ACHN (cell line): ENCODE measurements at places on chromosomes 3 and 15.
A peak's percentile ranks its signal among the peaks of the same experiment; 100 is the strongest.

DNA sequence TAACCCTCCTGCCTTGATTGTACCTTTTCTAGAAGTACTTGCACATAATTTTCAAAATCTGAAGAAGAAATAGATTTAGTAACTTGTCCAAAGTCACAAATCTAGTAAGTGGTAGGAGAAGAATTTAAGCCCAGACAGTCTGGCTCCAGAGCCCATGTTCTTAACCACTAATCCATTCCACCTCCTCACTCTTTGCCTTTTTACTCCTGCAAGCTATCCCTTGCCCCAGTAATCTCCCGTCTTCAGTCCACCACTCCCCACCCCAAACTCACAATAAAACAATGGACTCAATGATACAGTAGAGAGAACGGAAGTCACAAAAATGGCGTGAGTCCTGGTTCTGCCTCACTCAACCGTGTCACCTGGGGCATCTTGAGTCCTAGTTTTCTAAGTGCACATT, 48.7 kb downstream of the SETMAR start:
- DNase-seq = no peak

GRCh38 chr3:174035328-174035886, 637.9 kb downstream of the NLGN1 start:
- no peak for DNase-seq

GRCh38 chr3:22960105-22960984, 242.8 kb upstream of the UBE2E2 start:
- DNase-seq = peak; percentile 42

DNA sequence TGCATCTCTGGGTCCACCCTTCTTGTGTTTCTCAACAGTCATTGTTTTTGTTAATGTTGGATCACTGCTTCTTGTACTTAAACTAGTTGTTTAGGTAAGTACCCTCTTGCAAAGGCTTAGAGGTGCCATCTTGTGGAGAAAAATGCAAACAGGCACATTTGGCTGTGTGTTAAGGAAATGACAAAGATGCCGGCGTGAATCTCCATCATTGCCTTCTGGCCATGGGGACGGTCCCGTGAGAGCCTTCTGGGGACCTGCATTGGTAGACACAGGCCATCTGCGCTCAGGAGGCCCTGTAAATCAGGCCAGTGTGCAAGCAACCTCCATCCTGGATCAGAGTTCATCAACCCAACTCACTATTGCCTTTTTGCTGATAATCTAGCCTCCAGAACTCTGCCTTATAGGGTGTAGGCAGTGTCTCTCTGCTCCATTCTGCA, 158.6 kb upstream of the NR2E3 start:
- DNase-seq = peak; percentile 59

DNA sequence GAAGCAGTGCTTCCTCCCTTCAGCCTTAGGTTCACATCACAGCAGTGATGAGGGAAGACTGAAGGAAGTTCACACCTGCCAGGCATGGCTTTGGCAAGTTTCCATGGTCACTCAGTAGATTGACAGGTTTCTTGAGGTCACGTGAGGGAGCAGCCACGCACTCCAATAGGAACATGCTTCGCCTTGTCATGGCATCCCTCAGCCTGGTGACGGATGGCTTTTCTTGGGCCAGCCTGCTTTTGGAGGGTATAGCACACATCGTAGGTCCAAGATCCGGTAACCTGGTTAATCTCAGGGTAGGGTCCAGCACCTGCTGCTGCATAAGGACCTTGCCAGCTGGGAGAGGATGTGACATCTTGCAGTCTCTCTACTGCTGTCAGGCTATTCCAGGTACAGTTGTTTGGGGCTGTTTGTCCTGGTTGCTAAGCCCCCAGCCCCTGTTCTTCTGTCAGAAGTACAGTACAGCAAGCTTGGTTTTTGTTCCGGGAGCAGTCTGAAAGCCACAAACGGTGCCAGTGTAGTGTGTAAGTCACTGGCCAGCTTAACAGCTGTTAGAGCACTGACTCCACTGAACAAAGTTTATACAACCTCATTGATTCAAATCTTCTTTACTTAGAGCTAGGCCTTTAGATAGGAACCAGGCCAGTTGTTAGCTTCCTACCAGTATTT, 42.3 kb downstream of the PSMD6 start:
- no peak for DNase-seq

GRCh38 chr15:79340315-79340602, 29.3 kb downstream of the TMED3 start:
- no peak for DNase-seq

DNA sequence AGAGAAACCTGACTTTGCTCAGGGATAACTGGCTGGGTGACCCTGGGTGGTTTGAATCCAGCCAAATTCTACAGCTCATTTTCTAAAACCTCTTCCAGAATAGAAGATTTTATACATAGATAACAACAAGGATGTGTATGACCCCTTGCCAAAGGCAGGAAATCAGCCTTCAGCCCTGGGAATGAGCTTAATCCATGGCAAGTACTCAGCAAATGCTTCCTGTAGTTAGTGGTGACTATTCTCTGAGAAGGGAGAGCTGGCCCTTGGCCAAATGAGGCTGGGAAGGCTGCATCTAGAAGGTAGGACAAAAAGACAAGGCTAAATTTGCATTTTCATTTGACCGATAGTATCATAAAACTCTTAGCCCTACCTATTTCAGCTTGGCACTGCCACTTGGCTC, 4.6 kb upstream of the HACD3 start:
- DNase-seq = no peak

DNA sequence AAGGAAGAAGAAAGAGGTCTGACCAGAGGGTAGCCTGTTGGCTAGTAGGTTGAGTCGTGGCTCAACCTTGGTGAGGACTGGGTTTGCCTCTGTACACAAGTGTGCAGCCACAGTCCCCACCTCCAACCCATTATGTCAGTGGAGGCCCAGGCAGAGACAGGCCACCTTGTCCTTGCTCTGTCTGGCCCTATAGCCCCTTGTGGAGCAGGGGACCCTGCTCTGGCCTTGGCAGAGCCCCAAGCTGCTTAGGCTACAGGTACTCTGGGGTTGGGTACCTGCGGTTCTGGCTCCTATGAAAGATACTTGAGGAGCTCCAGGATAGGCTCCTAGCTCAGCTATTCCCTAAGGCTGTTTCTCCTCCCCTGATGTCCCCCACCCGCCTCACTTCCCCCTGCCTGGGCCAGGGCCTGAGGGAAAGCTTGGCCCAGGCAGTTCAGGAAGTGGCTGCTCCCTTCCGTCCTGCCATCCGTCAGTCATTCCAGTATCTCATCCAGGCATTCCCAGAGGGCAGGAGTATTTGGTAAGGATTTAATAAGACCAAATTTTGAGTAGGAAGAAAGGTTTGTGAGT, 44.0 kb downstream of the FGD5 start:
- no peak for DNase-seq

DNA sequence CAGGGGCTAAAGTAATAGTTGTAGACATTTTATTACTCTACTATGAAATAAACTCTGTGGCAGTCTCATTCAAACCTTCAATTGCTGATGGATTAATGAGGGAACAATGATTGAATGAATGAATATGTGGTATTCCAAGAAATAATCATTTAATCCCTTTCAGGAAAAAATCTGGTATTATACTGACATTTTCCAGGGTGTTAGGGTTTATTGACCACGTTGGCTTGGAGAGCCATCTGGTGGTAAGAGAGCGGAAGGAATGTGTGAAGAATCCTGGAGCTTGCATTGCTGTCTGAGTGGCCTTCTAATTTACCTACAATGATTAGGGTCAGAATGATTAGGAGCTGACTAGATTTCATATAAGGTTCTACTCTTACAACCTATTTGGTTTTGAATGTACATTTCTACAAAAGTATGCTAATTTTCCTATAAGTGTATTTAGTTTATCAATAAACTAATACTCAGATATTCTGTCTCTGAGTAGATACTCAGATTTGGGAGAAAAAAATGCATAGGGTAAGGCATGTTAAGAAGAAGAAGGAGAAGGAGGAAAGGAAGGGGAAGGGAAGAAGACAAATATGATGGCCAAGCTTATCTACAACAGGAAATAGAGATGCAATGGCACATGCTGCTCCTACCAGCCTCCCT, 249.9 kb downstream of the ROBO1 start:
- DNase-seq = peak; percentile 48

GRCh38 chr15:58203537-58203936, 65.4 kb downstream of the AQP9 start:
- DNase-seq = no peak

- DNase-seq = no peak
Observed at GRCh38 chr15:91712286-91712685, 141.2 kb upstream of the SLCO3A1 start.
